Caudate nucleus (tissue), 63 donors: ENCODE measurements at places on chromosomes 4 and X.

DNA sequence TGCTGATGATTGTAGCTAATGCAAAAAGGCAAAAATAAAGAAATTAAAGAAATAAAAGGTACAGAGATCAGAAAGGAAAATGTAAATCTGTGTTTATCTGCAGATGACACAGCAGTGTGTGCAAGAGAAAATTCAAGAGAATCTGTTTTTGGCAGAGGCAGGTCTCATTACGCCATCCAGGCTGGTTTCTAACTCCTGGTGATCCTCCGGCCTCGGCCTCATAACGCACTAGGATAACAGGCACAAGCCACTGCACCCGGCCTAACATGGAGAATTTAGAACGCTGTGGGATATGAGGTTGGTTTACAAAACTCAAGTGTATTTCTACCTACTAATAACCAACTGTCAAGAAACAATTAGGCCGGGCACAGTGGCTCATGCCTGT, 29.4 kb downstream of the CTBP1 start:
- no peak for DNase-seq

- no peak for DNase-seq
Observed at GRCh38 chrX:41481264-41482109, 34.3 kb downstream of the NYX start.

GRCh38 chr4:27861381-27861787, 1000.7 kb downstream of the STIM2 start:
- no peak for DNase-seq

- DNase-seq: no peak
Observed at GRCh38 chr4:67141586-67141985, 403.7 kb downstream of the CENPC start.

GRCh38 chr4:67355806-67356205, 189.5 kb downstream of the CENPC start:
- no peak for DNase-seq

GRCh38 chrX:10111364-10112148, 45.2 kb upstream of the CLCN4 start:
- DNase-seq: peak; percentile 27

DNA sequence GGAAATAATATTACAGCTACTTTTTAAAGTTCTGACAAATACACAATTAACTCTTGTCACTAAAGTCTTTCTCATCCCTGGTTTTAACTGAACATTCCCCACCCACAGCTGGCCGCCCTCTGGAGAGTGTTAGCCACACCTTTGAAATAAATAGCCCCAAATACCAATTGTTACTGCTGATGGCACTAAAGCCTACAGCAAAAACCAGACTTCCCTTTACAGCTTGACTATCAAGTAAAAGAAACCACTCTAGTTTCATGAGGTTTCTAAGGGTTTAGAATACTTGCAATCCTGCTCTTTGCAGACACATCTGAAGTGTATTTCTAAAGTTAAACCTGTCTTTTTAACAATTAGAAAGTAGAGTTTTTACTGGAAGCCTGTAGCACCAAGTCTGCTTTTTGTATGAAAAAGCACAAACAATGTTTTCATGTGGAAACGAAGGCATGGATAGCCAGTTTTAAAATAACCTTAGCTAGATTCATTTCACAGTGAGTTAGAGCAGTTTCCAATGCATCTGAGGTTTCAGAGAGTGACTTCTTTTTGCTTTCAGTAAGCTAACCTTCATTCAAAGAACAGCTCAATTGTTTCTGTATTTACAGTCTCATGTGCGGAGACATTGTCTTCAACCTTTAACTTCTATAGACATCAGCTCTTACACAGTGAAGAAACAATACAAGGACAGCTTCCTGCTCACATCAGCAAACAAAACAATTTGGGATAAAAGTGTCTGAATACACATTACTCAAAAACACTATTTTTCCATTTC, 164.8 kb upstream of the VEGFC start:
- no peak for DNase-seq

GRCh38 chr4:3614731-3614980, 82.4 kb upstream of the LRPAP1 start:
- DNase-seq: no peak

- no peak for DNase-seq
Observed at GRCh38 chrX:16711219-16711811, 1.2 kb downstream of the CTPS2 start.

- no peak for DNase-seq
Observed at GRCh38 chrX:123878252-123878721, 18.4 kb downstream of the XIAP start.

GRCh38 chr4:89114100-89114499, 2.8 kb downstream of the TIGD2 start:
- DNase-seq: no peak
